ENCODE measurements at places on chromosomes 13 and 19.

GRCh38 chr13:114099191-114099590 lies 33.2 kb downstream of the RASA3 start:
- peak; percentile 51 for DNase-seq

DNA sequence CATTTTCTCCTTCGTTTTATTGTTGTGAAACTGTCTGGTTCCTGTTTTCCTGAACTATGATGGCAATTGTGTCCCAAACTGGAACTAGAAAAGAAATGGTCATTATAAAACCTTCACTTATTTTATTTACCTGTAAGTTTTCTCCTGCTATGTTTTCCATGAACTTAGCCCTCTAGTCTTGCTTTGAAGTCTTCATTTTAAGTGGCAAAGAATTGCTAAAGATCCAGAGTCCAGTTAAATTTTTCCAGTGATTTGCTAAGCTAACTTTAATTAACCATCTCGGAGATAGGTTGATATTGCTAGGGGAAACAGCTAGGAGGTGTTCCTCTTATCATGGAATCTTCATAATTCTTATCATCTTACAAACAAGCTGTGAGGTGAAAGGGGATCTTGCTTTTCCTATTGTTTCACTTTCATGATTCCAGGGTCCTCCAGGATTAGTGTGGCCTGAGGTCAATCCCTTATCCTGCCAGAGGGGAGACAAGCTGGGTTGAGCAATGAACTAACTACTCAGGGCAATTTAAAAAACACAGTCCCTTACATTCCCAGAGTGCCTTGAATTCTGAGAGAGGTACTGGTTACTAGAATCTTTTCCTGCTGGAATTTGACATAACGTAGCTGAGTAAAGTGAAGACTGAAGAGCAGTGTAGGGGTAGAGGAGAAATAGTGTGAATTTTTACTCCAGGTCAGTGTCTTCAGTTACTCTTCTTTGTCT lies 112.5 kb downstream of the ESD start:
- no peak for DNase-seq

DNA sequence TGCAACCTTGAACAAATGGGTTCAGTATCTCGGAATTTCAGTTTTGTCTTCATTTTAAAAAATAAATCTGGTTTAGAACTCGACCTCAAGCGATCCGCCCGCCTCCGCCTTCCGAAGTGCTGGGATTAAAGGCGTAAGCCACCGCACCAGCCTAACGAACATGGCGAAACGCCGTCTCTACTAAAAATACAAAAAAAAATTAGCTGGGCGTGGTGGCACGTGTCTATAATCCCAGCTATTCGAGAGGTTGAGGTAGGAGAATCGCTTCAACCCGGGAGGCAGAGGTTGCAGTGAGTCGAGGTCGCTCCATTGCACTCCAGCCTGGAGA lies 571 bp downstream of the ZNF302 start:
- DNase-seq: no peak

GRCh38 chr13:67554746-67555452 lies 324.8 kb upstream of the PCDH9 start:
- peak; percentile 1 for DNase-seq

DNA sequence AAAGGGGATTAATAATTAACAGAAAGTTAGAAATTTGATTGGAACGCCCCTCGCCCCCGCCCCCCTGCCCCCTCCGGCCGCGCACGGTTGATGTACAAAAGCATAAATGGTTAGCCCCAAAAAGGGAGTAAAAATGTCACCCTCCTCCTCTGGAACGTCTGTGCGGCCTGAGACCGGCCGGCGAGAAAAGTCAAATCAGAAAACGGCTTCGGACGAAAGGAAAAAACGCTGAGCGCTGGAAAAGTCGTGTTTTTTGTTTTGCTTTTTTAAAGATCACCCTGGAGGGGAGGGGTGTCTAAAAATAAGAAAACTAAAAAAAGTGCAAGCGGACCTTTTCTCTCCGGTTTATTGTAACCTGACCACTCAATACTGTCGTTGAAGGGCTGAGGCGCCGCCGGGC lies 13.2 kb downstream of the MEX3D start:
- no peak for DNase-seq

GRCh38 chr13:111912991-111913760 lies 153.8 kb upstream of the SOX1 start:
- no peak for DNase-seq

GRCh38 chr19:49422407-49423070 lies 702 bp downstream of the PTH2 start:
- no peak for DNase-seq

DNA sequence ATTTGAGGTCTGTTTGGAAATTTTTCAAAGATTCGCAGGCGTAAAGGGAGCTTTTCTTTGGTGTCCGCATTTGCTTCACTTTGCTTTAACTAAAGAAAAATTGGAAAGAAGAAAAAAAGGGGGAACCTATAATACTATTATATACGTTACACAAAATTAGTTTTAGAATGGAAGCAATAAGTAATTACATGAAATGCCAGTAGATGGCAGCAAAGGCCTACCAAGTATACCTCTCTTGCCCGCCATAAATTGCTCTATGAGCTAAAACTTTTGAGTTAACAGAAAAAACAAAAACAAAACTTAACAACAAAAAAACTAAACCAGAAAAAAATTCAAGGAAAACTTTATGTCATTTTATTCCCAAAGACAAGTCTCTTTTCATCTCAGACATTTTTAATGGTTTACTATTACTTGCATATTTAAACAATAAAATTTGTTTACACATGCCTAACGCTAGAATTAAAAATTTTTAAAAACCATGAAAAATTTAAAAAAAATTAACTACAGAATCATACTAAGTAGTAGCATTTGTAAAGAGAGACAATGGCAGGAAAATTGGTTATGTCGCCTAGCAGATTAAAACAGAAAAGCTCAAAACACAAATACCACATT lies 271.4 kb downstream of the NALCN start:
- peak; percentile 57 for DNase-seq

- DNase-seq: no peak
Measured at GRCh38 chr19:52724701-52725514, 9.9 kb downstream of the ZNF611 start.
